ENCODE measurements at places on chromosomes 5 and 9.

DNA sequence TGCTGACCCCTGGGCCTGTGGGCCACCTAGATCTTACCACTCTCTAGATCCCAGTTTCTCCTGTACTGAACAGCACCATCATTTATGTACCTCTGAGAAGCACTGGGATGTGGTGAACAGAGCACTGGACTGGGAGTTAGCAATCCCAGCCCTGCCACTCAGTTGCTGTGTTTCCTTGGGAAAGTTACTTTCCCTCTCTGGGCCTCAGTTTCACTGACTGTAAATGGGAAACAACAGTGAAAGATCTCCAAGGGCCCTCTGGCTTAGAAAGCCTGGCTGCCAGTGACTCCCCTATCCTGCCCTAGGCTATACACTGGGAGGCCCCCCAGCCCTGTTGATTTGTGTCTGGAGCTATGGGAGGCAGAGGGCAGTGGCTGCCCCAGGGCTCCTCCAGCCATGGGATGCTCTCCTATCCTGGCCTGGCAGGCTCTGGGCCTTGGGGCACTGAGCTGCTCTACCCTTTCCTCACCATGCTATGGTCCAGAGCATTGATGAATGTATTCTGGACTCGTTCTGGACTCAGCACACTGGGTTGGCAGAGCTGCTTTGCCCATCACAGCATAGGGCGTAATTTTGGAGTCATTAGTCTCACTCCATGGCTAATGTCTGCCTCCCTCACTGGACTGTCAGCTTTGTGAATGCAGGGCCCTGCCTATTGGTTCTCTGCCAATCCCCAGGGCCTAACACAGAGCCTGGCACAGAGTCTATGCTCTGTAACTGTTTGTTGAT is 99.3 kb downstream of the RGS3 start:
- no peak for DNase-seq

DNA sequence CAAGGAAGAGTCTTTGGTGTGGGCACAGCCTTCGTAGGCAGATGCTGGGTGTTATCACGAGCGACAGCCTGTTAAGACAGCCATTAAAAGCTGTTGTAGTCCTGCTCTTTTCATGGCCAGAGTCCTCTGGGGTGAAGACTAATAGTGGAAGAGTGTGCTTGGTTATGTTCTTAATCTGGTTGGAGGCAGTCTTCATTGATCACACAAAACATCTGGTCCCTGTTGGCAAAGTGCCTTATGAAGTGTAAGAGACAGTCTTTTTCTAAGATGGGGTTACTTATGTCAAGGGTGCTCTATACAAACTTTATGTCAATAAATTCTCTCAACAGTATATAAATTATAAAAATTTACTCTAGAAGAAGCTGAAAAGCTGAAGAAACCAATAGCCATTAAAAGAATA is 280.4 kb downstream of the CAAP1 start:
- no peak for DNase-seq

- DNase-seq = no peak
Measured at GRCh38 chr9:13915131-13915530, 398.8 kb downstream of the NFIB start.

- no peak for DNase-seq
Measured at GRCh38 chr5:37717613-37718431, 122.0 kb downstream of the GDNF start.

GRCh38 chr9:17294822-17295624 is 160.2 kb downstream of the CNTLN start:
- no peak for DNase-seq

GRCh38 chr9:69671879-69672595 is at the start of gene APBA1:
TSS of gene APBA1 (minus strand) at chr9:69672371.
- DNase-seq = peak; percentile 1

- DNase-seq = no peak
Measured at GRCh38 chr5:164680812-164681520, 1175.5 kb downstream of the MAT2B start.

DNA sequence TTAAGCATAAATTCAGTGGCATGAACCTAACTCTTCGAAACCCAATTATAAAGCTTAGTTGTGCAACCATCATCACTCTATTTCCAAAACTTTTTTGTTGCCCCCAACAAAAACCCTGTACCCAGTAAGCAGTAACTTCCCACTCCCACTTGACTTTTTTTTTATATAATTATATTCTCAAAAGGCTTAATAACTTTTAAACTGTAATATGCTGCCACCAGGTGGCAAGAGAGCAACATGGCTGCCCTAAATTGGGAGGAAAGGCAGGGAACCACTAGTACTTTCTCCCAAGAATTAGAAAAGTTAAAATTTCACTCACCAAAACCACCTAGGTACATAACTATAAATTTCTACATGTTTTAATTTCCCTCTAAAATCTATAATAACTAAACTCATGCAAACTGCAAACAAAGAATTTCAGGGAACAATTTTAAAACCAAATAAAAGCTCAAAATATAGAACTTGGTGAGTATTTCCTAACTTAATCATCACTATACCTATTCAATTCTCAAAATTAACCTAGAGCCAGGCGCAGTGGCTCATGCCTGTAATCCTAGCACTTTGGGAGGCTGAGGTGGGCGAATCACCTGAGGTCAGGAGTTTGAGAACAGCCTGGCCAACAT is 50.2 kb upstream of the RNF38 start:
- no peak for DNase-seq

- DNase-seq = no peak
Measured at GRCh38 chr5:95484421-95484820, 70.4 kb downstream of the SKIC3 start.

GRCh38 chr5:66958201-66958979 is 238.2 kb downstream of the CD180 start:
- DNase-seq = no peak

GRCh38 chr5:16857635-16858034 is 78.5 kb downstream of the MYO10 start:
- no peak for DNase-seq

Measured in stimulated activated CD4-positive, alpha-beta T cell treated with anti-CD3 and anti-CD28 coated beads, TNF-alpha, amount 100 ng/mL, for 24 hours (primary cell).